ENCODE measurements at places on chromosomes 12 and 14.
A peak's percentile ranks its signal among the peaks of the same experiment; 100 is the strongest.

- DNase-seq = no peak
Measured at GRCh38 chr12:96400631-96401075, 414 bp upstream of the CDK17 start.

GRCh38 chr14:103749860-103750259, 34.2 kb downstream of the ZFYVE21 start:
- no peak for DNase-seq

DNA sequence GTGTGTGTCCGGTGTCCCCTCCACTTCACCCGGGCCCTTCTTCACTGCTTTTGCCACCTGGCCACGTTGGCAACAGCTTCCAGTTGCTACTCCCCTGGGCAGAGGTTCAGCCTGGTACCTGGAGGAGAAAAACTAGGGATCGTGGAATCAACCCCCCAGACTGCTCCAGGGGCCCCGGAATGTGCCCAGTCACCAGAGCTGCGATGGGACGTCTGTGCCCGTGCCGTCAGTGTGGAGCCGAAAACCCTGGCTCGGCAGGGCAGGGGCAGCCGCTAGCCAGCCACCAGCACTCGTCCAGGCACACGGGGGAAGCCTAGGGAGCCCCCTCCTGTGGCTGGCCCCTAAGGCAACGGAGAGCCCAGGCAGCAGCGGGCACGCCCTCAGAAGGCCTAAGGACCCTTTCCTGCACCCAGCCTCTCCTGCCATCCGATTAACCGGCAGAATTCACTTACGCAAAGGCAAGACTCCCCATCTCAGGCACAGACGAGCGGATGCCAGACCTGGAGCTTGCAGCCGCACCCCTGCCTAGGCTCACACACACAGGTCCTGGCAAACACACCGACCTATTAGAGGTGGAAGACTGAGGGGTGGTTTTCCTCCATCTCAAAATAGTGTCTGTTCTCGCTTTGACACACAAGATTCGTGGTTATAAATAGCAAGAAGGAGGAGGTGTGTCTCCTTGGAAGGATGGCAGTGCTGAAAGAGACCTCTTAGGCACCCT, 62.6 kb downstream of the FBXL14 start:
- no peak for DNase-seq

GRCh38 chr12:105820429-105821125, 318.2 kb downstream of the NUAK1 start:
- DNase-seq = no peak

GRCh38 chr12:119684711-119685369, 16.9 kb downstream of the PRKAB1 start:
- no peak for DNase-seq

DNA sequence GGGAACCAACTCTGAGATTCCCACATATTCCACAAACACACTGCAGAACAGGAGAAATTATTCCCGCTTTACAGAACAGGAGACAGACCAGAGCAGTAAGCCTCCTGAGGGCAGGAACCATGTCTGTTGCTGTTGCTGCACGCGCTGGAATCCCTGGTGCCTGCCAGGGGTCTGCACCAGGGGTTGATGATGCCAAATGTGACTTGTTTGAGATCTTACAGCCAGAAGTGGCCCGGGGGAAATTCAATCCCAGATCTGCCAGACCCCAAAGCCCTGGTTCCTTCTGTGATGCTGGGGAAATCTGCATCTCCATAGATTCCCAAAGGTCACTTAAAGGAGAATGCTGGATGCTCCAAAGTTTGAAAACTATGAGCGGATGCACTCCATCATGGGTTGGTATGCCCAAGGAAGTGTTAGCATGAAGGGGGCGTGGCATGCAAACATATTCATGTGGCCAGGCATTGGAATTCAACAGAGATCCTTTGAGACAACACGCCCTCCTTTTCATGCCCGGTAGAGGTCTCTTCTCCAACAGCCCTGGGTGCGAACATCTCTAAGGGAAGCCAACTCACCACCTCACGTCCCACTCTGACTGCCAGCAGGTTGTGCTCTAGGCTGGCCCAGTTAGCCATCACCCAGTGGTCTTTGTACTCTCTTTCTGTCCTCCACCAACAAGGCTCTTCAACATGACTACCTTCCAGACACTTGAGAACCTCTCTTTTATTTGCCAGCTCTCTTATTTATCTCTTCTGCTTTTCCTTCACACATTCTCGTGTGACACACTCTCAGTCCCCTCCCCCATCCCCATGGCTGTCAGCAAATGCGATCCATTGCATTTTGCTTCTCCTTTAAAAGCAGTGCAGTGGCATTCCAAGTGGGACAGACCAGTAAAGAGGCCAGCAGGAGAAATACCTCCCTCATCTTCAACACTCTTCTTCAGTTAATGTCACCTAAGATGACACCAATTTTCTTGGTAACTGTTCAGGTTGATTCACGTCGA, 131.3 kb downstream of the ZFP36L1 start:
- DNase-seq = no peak

DNA sequence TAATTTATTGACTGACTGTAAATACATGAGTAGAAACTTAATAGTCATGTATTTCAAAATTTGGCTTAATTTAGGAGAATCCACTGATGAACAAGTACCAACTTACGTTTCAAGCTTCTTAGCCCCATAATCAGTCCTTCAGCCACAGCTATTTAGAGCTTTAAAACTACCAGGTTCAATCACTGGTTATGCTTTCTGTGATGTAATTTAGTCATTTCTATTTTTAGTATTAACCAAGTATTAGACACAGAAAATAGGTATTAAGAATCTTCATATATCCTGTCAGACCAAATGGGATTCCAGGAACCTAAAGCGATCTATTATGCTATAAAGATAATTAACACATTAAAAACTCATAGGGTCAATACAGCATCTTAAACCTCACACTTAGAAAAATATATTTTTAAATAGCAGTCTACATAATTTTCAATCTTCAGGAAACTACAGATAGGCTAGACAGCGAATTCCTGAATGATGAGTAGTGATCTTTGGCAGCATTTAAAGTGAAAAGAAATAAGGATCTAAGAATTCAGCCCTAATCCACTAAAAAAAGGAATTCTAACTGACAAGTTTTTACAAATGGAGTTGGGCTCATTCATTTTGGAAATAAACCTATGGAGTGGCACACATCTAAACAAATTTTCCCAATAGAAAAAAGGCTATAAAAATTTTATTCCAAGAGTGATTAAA, 51.5 kb downstream of the ZC3H14 start:
- DNase-seq = peak; percentile 31

GRCh38 chr12:59131462-59131861, 211.2 kb upstream of the LRIG3 start:
- DNase-seq = no peak

DNA sequence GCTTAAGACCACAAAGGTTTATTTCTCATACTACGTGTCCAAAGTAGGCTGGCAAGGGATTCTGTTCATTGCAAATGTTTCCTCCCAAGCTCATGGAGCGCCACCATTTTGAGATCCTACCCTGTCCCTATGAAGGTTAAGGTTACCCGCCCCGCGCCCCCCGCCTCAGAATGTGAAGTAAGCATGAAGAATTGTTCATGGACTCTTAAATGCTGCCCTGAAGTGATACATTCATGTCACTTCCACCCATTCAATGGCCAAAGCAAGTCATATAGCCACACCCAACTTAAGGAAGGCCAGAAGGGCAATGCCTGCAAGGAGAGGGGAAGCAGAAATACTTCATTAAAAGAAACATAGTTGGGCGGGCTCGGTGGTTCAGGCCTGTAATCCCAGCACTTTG, 4.2 kb downstream of the TMEM253 start:
- DNase-seq = no peak

DNA sequence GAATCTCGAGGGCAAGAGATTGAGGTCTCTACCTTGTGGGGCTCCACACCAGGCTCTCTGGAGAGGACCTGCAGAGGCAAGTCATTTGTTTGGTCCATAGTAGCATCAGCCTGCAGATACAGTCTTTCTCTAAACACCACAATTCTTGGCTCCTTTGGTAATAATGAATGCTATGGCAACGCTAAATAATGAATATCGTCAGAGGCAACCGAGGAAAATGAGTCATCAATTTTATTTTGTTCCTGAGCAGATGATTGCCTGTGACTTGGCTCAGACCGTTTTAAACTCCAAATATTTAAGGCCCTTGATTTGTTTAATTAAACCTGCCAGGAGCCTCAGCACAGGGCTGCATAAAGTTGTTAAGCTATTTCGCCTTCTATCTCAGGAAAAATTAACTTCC, 924.1 kb upstream of the TMEM132C start:
- DNase-seq = no peak

- no peak for DNase-seq
Measured at GRCh38 chr12:12936983-12937491, 14.9 kb downstream of the GPRC5D start.

- no peak for DNase-seq
Measured at GRCh38 chr12:47020211-47020821, 59.1 kb upstream of the PCED1B start.

DNA sequence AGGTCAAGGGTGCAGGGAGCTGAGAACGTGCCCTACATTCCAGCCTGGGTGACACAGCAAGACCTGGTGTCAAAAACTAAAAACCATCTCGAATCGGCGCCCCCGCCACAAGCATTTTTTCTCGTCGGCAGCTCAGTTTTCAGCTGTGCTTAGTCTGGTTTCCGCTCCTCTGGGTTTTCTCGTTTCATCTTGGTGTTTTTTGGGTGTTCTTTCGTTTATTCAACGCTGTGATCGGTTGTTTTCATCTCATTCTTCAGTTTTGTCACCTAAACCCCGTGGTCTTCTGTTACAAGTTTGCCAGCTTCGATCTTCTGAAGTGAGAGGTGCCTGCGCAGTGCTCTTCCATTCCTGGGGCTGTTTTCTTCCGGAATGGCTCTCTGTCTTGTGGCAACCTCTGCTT, 41.4 kb downstream of the NOC4L start:
- no peak for DNase-seq

GRCh38 chr12:57039016-57039798, 10.7 kb downstream of the MYO1A start:
- DNase-seq = no peak

DNA sequence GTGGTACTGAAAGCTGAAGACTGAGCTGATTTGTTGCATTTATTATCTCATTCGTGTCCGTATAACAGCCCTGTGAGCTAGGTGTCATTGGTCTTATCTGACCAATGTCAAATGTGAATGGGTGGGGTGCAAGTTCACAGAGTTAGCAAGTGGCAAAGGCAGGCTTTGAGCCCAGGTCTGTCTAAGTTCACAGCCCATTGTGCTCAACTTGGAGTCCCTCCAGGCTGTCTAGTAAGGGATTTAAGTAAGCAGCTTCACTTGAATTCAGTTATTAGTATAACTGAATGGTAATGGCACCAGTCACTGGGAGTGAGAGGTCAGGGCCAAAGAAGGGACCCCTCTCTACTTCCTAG, 8.5 kb downstream of the C1S start:
- DNase-seq = no peak

DNA sequence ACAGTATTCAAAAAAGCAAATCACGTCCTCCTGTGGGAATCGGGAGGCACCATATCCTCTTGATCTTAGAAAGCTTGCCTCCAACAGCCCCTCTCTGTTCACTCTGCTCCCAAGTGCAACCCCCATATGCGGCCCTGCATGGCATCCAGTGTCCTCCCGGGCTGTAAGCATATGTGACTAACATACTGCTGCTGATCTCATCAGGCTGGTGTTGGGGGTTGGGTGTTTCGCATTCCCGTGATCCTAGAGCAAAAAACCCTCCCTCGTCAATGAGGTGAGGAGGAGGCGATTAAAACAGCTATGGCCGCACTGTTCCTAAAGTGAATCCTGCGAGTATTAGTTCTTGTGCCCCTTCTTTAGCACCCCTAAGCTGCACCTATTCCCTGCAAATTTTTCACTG, 28.1 kb upstream of the PPM1A start:
- DNase-seq = no peak

- no peak for DNase-seq
Measured at GRCh38 chr14:60233251-60233650, 15.8 kb upstream of the PPM1A start.
